ENCODE measurements at places on chromosomes 1 and 21.

DNA sequence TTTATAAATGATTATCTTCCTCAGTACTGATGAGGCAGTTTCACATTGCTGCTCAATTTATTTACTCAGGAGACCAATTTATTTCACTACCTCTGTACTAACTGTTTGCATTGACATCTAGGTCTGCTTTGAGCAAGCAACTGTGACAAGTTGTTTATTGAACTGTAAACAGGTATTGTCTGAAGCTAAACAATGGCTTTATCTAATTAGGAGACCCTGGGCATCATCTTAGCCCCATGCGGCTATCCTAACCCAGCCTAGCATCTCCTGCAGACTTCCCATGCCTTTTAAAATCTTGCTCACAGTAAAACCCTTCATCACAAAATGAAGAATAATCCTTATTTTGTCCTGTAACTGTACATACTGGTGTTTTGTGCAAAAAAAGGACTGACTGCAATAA lies 348.2 kb downstream of the RWDD3 start:
- no peak for DNase-seq

DNA sequence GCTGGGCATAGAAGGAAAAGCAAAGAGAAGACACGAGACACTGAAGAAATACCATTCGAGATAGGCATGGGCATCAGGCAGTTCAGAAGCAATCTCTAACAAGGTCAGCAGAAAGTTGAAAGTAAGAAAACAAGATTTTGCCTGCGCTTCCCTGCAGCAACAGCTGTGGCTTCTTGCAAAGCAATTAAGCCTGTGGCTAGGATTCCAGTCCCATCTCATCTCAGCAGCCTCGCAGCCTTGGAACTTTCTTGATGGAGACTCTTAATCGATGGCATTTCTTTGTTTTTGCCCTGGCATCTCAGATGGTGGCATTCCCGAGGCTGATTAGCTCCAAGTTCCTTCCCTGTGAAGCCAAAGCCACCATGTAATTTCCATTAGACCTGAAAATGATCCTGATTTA lies 64.6 kb upstream of the SPAG17 start:
- no peak for DNase-seq

GRCh38 chr1:32754317-32755097 lies 51.9 kb upstream of the SYNC start:
- no peak for DNase-seq

DNA sequence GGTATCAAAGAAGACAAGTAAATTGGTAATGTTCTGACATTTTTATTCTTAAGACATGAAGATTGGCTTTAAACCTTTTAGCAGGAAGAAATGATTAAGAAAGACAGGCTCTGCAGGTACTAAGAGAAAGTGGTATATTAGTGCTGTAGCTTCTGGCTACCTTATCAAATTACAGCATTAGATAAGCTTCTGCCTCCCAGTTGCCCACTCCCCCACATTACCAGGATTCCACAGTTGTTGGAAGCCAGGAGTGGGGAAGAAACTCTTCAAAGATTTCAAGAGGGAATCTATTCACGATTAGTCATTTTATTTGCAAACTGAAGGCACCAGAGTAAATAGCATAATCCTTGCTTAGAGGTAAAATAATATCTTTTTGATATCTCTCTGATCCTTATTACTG lies 274.9 kb downstream of the LMO4 start:
- no peak for DNase-seq

DNA sequence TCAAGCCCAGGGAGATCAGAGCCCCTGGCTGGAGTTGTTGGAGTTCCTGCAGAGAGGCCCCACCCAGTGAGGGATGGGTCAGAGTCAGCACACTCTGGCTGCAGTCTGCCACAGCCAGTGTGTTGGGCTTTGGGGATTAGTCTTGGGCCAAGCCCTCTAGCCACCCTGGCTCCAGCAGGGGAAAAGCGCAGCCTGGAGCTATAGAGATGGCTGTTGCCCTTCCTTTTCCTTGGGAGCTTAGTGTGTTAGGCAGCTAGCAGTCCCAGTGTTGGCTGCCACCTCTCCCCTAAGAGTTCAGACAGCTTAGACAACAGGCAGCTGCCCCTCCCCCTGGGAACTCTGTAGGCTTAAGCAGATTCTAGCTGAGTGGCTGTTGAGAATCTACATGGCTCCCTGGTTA lies 45.1 kb downstream of the DPT start:
- no peak for DNase-seq

- DNase-seq = no peak
Measured at GRCh38 chr21:34534522-34534921, 22.5 kb upstream of the KCNE1 start.

GRCh38 chr21:22842875-22843274 lies 1844.7 kb downstream of the NCAM2 start:
- no peak for DNase-seq

DNA sequence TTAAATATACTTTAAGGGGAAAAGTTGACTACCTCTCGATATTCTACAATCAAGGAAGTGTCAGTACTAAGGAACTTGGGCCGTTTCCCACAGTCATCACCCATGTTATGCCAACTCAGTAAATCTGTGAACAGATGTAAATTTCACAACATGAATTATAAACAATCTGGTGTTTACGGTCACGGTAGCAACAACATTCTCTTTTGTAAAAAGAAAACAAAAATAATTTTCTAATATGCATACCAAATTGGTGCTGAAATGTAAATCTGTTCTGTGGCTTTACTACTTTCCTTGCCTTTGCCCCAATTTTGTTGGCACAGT lies 1.2 kb downstream of the SH3GLB1 start:
- no peak for DNase-seq

GRCh38 chr1:203325418-203326091 lies 20.2 kb downstream of the BTG2 start:
- DNase-seq = no peak

GRCh38 chr1:184531296-184531695 lies 144.5 kb downstream of the C1orf21 start:
- DNase-seq = no peak

GRCh38 chr1:247841796-247842195 lies at the start of gene OR11L1:
Gene OR11L1, minus strand, starts transcription at chr1:247841896. Its CDS starts 0 bp downstream, at chr1:247841896.
- DNase-seq = no peak

GRCh38 chr1:45097944-45098343 lies 85.9 kb downstream of the UROD start:
- DNase-seq = no peak

- no peak for DNase-seq
Measured at GRCh38 chr1:93925206-93925605, 16.0 kb upstream of the GCLM start.

GRCh38 chr1:119329541-119330461 lies 38.8 kb upstream of the HAO2 start:
- DNase-seq = no peak

DNA sequence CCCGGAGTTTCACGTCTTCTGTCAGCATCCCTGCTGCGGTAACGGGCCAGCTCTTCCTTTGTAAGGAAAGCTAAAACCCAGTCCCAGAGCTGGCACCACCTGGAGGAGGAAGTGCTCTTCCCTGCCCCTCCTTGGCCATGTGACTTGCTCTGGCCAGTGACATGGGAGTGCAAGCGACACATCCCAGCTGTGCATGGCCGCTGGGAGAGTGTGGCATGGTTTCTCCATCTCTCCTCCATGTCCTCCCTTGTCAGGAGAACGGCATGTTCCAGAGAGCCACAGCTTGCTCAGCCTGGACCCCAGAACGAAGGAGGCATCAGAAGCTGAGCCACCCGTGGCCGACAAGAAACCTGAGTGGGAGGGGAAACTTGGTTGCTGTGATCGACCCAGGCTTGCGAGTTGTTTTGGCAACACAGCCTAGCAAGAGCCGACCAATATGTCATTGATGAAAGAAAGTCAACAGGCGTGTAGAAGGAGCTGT lies 2.7 kb upstream of the PRXL2B start:
- DNase-seq = no peak

GRCh38 chr1:156337888-156338179 lies 258 bp downstream of the CCT3 start:
- no peak for DNase-seq

DNA sequence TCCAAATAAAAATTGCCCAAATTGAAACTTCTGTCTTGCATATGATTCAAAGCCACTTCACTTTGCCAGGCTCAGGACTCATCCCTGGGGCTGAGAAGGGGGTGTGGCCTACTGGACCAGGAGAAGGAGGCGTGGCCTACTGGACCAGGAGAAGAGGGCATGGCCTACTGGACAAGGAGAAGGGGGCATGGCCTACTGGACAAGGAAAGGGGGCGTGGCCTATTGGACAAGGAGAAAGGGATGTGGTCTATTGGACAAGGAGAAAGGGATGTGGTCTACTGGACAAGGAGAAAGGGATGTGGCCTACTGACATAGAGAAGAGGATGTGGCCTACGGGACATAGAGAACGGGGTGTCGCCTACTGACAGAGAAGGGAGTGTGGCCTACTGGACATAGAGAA lies 405.3 kb downstream of the RRAGC start:
- no peak for DNase-seq

GRCh38 chr1:233965856-233966255 lies 61.4 kb downstream of the SLC35F3 start:
- no peak for DNase-seq

DNA sequence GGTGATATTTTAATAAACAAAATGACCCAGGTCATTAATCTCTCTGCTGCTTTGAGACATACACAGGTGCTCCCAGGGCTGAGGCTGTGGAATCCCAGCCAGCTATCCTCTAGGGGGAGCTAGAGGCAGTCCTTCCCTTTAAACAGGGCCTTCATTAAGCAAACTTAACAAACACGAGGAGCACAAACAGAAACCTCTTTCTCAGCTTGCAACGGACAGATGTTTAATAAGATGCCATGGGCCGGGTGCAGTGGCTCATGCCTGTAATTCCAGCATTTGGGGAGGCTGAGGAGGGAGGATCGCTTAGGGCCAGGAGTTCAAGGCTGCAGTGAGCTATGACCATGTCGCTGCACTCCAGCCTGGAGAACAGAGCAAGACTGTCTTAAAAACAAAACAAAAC lies 106.7 kb downstream of the HIVEP3 start:
- no peak for DNase-seq

GRCh38 chr1:26225033-26225831 lies 8.8 kb upstream of the CEP85 start:
- no peak for DNase-seq

DNA sequence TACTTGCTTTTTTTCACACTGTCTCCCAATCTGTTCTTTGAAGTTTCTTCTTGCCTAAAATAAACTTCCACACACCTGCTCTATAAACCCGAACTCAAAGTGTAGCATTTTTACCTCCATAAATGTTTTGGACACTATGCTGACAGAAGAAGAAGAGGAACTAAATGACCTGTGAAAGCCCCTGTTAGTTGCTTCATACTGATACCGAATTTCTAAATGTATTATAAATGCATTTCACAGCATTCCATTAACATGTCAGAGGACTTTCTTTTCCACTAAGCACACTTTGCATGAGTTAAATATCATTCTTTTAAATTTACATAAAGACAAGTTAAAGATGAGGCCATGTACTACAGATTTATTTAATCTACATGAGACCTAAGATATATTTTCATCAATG lies 281.0 kb downstream of the SMYD3 start:
- DNase-seq = no peak

DNA sequence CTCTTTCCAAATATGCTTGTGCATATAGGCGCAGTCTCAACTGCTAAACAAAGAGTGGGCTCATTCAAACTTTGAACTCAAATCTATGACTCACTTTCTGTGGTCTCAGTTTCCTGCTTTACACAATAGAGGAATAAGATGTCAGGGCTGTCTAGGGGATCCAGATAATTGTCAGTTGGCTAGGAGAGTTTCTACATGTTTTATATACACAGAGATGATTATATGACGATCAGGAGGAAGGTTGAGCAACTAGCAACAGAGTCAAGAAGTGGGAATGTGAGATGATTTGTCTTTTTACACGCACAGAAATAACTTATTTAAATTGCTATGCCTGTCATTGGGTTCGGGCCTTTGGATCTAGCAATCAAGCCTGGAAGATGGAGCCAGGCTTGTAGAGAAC lies 299.4 kb upstream of the LYPLAL1 start:
- no peak for DNase-seq

DNA sequence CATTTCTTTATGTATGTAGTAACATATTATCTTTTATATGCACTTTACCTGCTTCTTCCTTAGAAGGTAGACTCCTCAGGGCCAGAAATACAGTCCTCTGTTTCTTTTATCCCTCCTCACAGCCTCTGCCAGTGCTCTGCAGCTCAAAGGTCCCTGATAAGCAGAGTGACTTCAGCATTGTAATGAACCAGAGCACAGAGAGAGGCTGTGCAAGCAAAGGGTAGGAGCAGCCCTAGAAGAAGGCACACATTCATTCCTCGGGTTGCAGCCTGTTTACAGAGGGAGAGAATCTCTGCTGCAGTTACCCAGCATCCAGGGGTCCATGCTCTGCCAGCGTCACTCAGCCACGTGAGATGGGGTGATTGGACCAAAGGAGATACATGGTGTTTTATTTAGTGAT lies 101.1 kb downstream of the RHOU start:
- DNase-seq = no peak

DNA sequence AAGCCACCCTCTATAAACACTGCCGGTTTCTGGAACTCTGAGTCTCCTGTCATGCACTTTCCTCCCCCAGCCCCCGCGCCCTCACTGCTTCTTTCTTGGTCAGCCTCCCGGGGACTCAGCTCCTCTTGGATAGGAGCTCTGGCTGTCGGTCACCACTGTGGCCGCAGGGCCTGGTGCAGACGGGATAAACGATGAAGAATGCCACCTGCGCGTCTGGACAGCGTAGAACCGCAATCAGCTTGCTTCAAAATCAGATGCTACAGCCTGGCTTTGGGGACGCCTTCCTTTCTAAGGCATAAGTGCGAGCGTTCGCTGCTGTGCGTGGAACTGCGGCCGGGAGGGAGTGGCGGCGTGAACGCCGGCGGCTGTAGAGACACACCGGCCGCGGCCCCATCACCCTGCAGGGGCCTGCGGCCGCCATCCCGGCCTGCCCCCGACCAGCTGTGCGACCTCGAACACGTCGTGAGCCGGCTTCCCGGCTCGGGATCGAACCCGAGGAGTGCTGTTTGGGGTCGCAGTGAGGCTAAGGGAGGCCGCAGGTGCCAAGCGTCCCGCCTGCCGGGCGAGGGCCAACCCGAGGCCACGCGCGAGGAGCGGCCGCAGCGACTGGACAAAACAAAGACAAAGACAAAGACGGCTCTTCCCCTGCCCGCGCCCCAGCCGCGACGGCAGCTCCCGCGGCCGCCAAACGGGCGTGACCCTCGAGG lies 688 bp downstream of the PTTG1IP start:
- DNase-seq = no peak

DNA sequence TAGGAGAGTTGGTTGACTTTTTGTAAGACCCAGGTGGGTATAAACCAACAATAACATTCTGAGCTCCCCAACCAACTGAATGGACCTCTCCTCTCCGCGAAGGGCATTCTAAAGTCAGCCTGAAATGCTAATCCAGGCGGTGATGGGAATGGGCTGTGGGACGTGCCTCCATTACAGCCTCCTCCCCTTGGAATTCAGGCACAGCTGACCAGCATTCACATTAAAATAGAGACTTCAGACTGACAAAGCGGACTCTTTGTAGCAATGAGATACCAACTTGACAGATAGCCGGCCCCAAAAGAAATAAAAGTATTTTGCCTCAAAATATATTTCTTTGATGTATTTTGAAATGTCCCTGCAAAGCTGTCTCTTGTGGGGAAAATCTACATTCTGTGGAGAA lies 101.7 kb downstream of the KIF26B start:
- DNase-seq = no peak
